ENCODE measurements at places on chromosomes 3 and 15.

DNA sequence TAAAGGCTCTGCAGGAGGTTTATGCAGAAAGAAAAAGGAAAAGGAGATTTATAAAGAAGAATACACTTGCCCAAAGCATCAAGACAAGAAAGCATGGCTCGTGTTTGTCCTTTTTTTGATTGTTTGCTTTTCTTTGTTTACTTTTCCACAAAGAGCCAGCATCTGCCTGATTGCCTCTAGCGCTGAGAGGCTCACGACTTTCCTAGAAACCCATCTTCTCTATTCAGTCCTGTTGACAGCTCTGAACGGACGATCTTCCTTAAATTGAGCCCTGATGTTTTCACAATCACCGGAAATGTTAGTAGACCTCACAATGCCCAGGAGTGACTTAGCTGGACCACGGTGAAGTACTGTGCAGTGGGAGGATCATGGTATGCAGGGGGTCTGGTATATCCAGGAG, 12.4 kb downstream of the GP5 start:
- DNase-seq, result no peak

DNA sequence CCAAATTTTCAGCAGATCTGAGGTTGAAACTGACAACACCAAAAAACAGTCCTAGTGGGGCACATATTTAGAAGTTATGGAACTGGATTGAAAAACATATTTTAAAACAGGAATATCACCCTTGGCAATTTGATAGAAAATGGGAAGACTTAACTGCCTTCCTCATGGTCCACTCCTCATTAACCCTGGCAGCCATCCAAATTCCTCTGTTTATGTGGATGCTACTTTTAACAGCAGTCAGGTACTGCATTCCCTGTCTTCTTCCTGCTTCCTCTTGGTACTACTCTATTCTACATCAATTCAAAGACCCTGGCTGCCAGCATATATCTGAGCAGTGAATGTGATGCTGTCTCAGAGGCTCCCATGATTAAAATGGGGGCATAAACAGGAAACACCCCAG, 54.3 kb downstream of the PDE8A start:
- DNase-seq, result no peak

GRCh38 chr3:130941793-130942192, 47.9 kb downstream of the ATP2C1 start:
- DNase-seq, result no peak

GRCh38 chr3:11306817-11307589, 34.8 kb downstream of the ATG7 start:
- DNase-seq, result no peak

DNA sequence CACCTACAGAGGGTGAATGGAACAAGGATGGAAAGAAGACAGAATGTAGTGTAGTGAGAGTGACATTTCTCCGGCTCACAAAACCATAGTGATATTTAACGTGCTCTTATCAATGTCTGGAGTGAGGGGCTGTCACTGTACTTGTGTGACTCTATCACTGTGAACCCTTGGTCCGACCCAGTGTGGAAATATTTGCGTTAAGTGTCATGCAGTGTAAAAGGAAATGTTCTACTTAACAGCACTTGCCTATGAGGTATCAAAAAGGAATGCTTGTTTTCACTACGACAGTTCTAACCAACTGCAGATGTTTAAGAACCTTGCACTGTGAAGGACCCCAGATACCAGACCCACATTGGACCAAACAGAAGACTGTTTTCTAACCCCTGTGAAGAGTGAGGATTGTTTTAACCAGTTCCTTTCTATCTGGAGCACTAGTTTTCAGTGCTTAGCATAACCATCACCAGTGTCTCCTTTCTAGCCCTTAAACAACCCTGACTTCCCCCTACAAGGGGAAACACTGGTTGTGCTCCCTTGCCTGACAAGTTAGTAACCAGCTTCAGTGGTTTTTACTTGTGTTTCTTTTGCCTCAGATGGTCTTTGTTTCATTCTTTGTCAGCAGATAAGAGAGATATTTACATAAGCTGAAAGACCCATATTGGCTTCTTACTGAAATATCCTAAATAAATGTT, 144.7 kb upstream of the ABHD17C start:
- no peak for DNase-seq

DNA sequence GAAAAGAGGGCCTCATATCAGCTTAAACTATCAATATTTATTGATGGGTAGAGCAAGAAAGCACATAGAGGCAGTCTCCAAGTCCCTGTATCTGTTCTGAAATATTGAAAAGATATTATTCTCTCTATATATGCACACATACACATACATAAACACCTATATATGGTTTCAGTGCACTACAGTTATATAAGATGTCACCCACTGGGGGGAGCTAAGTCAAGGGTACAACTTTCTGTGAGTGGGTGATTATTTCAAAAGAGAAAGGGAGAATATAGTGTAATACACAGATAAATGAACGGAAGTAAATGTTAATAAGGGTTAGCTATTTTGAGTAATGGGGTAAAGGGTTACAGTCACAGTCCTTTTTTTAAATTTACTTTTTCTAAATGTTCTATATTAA, 8.8 kb downstream of the SNTN start:
- no peak for DNase-seq

DNA sequence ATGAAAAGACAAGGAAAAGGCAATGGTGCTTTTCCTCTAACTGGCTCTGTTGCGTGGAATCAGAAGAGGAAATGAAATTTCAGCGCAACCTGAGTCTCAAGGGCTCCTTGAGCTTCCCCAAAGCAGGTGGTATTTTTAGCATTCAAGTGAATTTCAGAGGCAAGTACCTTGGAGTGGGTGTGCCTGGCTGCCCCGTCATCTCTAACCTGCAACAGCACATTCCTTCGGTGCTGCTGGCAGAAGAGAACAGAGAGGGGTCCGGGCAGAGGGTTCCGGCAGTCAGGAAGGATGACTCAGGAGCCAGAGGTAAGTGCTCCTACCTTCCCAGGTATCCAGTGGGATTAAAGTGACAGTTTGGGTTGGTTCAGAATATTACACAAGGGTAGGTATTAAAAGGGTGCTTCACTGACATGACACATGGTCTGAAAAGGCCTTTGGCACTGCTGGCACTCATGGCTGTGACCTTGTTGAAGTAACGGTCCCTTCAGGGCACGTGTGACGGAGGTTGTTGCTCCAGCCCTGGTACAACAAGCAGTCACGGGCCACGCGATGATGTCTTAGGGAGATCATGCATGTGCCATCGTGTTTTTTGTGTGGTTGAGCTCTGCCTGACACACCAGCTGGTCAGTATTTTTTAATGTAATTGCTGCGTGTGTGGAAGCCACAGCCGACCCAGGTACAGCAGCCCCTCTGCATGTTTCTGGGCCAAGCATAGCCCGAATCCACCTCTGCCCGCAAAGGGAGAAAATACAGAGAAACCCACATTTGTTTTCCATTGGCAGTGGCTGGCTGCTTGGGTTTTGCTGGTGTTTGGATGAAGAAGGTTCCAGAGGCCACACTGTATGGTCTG, 75.7 kb downstream of the LRRK1 start:
- DNase-seq, result no peak

Data from germinal center (tissue), 1 donor.